HEK293T (cell line): ENCODE measurements at places on chromosomes 16 and 17.

- DNase-seq, result no peak
Measured at GRCh38 chr16:88759245-88759975, 25.6 kb downstream of the PIEZO1 start.

DNA sequence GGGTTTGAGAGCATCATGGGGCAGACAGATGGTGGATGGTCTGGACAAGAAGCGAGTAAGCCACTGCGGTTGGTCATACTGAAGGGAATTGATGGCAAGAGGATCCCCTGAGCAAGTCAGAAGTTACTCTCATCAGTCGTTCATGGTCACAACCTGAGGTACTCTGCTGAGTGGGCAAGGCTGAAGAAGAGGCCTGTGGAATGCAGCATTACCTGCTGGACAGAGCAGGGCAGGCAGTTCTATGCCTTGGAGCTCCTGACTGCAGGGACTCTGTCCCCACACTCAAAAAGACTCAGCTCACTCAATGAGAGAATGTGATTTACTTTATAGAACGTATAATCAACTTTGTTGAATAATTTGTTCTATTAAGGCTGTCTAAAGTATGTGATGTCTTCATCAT is 28.3 kb downstream of the ALDH3A2 start:
- DNase-seq, result no peak

- DNase-seq, result no peak
Measured at GRCh38 chr17:30530346-30531025, 53.3 kb downstream of the GOSR1 start.

DNA sequence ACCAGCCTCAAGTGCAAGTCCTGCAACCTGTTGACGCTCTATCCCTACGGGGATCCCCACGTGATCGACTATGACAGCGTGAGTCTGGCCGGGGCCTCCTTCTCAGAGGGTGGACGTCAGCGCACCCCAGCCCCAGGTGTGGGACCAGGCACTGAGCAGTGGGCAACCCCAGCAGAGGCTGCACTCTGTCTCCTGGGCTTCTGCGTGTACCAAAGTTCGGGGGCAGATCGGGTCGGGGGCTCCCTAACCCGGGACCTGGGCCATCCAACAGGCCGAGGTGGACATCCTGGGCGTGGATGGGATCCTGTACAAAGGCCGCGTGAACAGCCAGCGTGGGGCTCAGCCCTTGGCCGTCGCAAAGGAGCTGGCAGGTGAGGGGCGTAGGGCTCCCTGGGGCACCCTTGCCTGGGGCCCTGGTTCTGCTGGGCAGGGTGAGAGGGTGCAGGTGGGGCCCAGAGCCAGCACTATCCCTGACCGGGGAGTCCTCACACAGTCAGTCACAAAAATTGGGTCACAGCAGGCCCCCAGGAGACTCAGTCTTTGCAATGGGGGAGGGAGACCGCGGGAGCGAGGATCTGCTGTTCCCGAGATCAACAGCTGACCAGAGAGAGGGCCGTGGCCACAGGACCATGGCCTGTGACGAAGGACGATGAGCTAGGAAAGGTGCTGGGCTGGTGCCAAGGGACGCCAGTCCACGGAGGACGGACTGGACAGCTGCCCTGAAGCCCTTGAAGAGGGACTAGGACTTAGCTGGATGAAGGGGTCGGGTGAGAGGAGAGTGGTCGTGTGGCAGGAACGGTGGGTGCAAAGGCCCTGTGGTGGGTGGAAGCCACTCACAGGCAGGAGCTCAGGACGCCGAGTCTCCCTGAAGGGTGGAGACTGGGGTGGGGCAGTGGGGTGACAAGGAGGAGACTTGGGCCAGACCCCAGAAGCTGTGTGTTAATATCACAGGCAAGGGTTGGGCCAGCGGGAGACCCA is 20.0 kb downstream of the UBALD1 start:
- no peak for DNase-seq

GRCh38 chr17:32483451-32484019 is 3.3 kb upstream of the CDK5R1 start:
- peak; percentile 53 for DNase-seq

DNA sequence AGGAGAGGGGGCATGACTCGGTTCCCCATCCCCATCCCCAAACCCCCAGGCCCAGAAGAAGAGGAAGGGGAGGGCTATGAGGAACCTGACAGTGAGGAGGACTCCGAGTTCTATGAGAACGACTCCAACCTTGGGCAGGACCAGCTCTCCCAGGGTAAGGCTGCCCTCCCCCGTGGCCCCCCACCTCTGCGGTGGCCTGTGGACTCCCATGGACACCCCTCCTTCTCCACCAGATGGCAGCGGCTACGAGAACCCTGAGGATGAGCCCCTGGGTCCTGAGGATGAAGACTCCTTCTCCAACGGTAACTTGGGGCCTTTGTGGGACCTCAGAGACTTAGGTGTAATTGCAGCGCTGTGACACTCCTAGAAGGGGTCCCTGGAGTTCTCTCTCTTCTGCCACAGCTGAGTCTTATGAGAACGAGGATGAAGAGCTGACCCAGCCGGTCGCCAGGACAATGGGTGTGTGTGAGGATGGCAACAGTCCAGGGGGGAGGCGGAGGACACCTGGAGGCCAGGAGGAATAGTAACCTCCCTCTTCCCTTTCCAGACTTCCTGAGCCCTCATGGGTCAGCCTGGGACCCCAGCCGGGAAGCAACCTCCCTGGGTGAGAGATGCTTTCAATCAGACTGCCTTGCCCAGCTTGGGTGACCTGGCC is 5.6 kb downstream of the CD19 start:
- DNase-seq, result no peak

DNA sequence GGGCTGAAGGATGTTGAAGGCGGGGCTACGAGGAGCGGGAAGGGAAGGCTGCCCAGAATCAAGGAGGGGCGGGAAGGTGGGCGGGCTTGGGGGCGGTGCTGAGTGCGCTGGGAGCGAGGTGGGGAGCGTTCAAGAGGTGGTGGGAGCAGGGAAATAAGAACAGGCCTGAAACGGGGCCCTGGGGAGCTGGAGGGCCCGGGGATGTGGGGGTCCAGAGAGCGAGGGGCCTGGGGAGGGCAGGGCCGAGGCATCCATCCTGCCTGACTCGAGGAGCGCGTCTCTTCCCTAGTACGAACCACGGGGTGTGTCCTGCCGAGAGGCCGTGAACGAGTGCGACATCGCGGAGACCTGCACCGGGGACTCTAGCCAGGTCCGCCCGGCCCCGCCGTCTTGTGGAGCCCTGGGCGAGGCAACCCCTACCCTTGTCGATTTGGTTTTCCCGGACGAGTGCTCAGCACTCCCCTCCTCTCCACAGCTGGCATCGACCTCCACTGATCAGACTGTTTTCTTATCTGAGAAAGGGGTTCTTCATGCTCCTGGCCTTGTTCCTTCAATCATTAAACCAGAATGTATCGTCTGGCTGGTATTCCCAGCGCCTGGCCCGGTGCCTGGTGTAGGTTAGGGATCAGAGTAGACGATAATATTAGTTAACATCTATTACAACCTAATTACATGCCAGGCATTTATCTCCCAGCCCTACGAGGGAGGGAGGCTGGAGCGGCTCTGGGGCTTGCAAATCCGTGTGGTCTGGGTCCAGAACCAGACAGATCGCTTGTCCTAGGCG is 17.2 kb downstream of the ADAM11 start:
- DNase-seq, result no peak

GRCh38 chr17:50146230-50146926 is 4.1 kb downstream of the PPP1R9B start:
- DNase-seq, result no peak

DNA sequence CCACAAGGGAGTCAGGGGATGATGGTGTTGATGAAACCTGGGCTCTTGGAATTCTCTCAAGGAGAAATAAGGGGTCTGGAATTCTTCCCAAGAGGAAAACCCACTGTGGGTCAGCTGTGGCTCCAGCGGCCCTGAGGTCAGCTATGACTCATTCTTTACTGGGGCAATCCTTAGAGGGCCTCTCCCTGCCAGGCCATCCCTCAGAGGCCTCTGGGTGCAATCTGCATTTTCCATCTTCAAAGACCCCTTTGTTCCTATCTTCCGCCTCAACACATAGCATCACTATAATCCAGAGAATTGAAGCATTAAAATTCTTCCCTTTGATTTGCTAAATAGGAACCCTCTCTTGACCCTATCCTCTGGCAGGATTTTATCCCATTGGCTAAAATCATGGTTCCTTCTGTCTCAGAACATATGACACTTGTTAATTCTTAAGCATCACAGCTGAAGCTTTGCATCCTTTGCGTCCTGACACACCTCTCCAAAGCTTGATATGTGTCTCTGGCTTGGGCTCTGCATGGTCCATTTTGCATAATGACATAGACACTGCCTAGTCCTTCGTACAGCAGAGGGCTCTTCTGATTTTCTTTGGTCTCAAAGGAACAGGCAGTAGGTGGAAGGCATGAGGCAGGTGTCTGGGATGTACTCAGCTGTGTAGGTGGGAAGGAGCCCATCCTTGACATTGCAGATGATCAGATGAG is 4.4 kb upstream of the KRT37 start:
- no peak for DNase-seq

- DNase-seq, result no peak
Measured at GRCh38 chr16:35552763-35553162, 2093.4 kb downstream of the TP53TG3F start.

- DNase-seq, result no peak
Measured at GRCh38 chr16:76182041-76182635, 95.1 kb upstream of the CNTNAP4 start.

DNA sequence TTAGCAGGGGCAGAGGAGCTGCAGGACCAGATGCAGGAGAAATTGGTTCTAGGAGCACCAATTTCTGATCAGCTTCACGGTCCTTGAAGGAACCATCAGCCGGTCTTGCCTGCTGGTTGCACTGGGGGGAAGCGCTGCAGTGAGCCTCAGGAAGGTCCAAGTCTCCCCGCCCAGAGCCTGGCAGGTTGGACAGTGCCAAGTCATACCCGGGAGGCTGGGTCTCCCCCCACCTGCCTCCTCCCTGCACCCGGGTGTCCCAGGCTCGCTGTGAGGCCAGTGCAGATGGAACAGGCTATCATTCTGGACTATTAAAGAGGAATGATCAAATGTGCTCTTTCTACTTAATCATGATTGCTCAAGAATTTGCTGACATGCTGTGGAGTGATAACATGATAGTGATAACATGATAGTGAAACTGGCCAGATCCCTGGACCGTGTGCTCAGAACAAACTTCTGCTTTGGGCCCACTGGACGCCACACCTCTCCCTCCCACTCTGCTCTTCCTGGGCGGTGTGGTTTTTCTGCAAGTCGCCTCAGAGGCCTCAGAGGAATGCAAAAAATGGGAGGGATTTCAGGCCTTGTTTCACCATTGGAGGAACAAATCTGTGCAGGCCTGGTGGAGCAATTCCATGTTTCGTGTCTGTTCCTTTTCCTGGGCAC is 236.0 kb downstream of the IRF8 start:
- no peak for DNase-seq

DNA sequence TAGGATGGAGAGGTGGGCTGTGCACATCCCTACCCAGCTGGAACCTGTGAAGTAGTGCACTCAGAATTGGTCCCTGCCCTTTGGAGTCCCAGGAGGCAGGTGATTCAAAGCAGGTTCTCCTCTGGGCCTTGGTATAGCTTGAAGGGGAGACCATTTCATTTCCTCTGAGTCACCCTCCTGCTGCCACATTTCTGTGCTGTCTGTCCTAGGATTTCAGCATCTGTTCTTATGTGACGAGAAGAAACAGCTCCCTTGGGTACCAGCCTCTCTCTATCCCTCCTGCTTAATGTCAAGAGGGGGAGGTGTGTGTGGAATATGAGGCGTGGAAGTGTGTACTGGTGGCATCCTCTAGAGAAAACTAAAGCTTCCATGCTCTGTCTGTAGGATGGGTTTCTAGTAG is 5.0 kb upstream of the NFE2L1 start:
- DNase-seq, result no peak

DNA sequence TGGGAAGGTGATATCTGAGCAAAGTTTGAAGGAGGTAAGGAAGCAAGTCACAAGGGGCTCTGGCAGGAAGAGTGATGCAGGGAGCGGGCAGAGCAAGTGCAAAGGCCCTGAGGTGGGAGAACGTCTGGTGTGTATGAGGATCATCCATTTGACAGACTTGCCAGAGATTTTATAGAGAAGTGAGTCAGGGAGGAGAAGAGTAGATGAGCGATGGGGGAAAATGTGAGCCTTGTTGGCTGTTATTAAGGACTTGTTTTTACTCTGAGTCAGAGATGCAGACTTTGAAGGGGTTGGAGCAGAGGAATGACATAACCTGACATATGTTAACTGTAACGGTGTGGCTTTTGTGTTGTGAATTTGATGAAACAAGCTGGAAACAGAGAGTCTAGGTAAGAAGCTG is 3.5 kb upstream of the CLEC10A start:
- DNase-seq, result no peak

DNA sequence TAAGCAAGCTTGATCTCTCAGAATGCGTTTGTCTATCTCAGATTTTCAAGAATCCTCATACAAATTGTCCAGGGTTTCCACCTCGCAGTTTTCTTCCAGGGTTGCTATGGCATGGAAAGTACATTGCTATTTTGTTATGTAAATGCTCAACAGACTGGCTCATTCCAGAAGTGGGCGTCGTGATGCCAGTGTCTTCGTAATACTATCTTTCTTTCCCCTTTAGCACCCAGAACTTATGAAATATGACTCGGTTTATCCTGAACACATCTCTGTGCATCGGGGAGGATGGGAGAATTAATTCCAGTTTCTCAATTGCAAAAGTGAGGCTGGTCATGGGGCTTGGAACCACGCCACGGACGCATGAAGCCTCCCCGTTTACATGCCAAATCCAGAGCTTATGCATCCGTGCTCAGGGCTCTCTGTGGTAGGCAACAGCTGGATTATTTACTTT is 405.0 kb downstream of the WWOX start:
- DNase-seq, result no peak

DNA sequence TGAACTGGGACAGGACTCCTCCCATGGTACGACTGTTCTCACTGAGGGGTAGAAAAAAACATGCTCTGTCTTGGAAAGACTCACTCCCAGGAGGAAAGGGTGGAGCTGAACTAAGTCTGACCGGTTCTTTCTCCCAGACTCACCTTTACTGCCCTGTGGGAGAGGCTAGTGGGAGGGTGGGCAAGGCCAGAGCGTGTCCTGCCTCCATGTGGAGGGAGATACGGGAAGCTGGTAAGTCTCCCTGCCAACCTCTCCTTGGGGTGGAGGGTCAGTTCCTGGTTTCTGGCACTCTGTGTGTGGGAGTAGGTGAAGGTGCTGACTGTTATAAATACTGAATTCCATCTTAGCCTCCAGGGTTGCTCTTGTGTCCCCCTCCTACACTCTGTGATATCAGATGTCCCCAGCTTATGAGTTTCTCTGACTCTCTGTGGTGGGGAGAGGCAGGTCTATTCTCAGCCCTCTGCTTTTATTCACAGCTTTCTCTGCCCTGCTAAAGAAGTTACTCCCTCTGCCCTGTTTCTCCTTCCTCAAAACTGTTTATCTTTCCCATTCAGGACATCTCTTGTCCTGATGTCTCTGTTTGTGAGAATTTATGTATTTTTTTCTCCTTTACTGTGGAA is 26.9 kb upstream of the FAM20A start:
- DNase-seq, result no peak

DNA sequence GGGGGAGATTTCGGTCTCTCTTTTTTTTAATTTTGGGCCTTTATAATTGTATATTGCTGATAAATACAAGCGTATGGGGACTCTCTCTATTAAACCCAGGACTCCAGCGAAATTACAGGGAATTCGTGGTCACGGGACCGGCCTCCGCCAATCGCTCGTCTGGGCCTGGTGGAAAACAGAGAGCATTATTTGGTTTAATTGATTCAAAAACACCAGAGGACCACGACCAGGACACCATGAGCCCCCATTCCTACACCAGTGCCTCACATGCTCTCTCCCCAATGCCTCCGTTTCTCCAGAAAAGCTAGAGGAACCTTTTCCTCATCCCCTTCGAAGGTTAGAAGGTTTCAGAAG is at the start of gene HOXB2:
Gene HOXB2 (minus strand): TSS at position 88 of the 354 bp plus-strand sequence. CDS start 198 bp downstream, outside the sequence.
- DNase-seq, result peak; percentile 44

- no peak for DNase-seq
Measured at GRCh38 chr17:78996781-78997201, 12.8 kb downstream of the CANT1 start.
